Activated CD4-positive, alpha-beta T cell treated with anti-CD3 and anti-CD28 coated beads, Interleukin-2, amount 50 U/mL, for 48 hours (primary cell): ENCODE measurements at places on chromosomes 2 and 18.

DNA sequence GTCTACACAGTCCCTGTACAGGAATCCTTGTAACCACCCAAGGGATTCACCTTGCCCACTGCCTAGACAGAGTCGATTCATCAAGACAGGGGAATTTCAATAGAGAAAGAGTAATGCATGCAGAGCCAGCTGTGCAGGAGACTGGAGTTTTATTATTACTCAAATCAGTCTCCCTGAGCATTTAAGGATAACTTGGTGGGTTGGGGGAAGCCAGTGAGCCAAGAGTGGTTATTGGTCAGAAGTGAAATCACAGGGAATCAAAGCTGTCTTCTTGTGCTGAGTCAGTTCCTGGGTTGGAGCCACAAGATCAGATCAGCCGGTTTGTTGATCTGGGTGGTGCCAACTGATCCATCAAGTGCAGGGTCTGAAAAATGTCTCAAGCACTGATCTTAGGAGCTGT is 17.8 kb upstream of the FAM98A start:
- DNase-seq, result no peak

GRCh38 chr18:48529796-48530195 is 9.0 kb upstream of the CTIF start:
- no peak for DNase-seq

DNA sequence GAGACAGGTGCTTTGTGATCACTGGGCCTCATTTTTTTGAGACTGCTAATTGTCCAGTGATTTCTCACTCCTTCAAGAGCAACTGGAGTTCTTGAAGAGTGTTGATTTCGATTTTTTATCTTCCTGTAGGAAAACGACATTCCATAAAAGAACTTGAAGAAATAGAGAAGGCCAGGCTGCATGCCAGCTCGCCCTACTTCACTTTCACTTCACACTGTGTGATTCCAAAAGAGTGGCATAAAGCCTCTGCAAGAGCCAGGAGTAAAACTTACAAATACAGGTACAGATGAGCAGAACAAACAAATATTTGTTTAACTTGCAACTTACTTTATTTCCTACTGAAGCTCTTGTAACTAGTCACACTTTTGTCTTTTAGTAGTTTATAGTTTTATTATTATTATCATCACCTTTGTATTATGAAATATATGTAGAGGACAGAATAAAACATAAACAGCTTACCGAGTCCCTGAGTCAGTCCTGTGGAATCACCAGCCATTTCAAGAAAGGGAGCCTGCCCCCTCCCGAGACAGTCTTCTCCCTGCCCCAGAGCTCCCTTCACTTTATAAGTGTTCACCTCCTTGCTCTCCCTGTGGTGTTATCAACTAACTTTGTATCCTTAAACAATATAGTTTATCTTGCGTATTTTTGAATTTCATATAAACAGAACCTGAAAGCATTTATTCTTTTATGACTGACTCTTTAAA is 8.7 kb downstream of the FAM228A start:
- no peak for DNase-seq

DNA sequence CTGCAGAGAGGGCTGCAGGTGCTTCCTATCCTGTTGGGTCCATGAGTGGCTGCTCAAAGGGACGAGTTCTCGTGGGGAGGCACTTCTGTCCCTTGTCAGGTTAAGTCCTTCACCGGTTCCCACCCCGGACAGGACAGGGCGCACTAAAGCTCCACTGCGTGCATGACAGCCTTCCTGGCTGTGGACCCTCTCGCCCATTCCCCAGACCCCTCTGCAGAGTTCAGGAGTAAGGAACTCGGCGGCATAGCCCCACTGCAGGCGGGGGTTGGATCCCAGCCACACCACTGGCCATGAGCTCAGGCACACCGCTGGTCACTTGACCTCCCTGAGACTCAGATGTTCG is 147.5 kb upstream of the ID2 start:
- no peak for DNase-seq

DNA sequence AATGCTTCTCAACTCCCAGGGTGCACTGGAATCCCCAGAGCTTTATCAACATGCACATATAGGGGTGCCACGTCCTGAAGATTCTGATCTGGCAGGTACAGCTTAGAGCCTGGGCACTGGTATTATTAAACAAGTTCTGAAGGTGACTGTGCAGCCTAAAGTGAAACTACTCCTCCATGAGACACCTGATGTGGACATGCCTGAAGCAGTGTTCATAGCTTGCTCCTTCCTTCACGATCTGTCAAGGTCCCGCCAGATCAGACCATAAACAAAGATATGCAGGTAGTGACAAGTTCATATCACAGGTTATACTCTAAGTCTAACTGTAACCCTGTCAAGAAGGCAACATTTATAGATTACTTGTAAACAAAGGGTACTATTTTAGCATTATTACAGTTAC is 65.3 kb upstream of the DNER start:
- DNase-seq, result no peak

DNA sequence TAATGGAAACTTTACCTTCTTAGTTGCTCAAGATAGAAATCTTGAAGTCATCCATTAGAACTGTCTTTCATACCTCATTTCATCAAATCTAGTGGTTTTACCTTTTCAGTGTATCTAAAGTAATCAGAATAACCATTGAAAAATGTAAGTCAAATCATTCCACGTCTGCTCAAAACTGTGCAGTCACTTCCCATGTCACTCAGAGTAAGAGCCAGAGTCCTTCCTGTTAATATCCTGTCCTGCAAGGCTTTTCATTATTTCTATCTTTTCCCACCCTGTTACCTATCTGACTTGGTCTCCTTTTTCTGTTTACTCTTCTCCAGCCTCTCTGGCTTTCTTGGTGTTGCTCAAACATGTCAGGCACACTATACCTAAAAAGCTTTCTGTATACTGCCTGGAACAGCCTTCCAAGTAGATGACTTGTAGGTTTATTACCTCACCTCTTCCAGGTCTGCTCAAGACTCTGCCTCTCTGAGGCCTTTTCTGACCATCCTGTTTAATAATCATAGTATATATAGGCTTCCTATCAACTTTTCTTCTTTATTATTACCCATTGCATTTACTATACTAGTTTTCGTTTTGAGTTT is 3.4 kb downstream of the C2orf69 start:
- DNase-seq, result no peak

DNA sequence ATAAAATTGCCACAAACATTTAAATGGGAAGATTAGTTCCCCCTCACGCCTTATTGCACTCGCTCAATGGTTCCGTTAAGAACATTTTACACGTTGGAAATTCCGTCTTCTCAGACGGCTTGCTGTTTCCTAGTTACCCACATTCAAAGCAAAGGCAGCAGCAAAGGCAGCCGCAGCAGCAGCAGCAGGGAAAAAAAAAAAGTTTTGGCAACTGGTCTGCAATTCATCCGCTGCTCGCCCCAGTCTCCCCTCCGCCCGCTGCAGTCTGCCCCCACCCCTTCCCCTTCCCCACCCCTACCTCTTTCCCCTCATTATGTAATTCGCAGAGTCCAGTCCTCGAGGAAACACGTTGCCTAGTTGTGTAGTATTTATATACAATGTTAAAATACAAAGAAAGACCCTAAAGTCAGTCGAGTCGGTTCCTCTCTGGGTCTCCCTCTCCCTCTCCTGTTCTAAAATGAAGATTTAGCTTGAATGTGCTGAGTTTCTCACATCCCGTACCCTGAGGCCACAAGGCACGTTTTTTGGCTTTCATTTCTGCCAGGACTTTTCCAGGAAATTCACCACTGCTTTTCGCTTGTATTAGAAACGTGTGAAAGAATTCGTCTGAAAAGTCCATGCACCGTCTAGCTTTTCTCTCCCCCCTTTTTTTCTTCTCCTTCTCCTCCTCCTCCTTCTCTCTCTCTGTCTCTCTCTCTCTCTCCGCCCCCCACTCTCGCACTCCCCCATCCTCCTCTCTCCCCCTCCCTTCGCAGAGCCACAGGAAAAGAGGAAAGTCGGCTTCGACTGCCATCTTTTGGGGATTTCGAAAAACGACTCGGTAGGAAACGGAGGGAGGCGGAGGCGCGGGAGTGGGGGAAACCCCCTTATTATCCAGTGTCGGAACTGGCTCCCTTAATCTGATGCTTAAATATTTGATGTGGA is 140.0 kb downstream of the MEIS1 start:
- DNase-seq, result no peak

GRCh38 chr18:70636991-70637390 is 348.1 kb downstream of the SOCS6 start:
- DNase-seq, result no peak

DNA sequence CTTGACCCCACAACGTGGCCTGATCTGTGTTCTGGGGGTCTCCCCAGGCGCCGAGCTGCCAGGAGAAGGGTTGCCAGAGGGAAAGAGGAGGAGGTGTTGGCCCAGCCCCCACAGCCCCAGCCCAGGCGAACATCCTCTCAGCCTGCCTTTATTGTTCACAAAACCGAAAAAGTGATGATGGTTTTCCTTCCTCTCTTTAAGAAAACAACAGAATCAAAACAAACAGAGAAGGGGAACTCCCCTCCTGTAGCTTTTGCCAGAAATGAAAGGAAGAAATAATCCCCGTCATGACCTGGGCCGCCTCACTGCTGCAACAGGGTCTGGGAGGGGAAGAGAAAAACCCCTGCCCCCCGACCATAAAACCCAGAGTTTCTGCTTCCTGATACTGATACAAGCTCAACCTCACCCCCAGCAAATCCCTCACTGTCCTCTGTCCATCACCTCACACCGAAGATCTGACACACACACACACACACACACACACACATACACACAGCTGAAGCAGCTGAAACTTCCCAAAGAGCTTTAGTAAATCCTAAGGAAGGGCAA is 52.0 kb downstream of the ZFP36L2 start:
- DNase-seq, result peak; percentile 80
